ENCODE measurements at places on chromosomes 2 and 18.

DNA sequence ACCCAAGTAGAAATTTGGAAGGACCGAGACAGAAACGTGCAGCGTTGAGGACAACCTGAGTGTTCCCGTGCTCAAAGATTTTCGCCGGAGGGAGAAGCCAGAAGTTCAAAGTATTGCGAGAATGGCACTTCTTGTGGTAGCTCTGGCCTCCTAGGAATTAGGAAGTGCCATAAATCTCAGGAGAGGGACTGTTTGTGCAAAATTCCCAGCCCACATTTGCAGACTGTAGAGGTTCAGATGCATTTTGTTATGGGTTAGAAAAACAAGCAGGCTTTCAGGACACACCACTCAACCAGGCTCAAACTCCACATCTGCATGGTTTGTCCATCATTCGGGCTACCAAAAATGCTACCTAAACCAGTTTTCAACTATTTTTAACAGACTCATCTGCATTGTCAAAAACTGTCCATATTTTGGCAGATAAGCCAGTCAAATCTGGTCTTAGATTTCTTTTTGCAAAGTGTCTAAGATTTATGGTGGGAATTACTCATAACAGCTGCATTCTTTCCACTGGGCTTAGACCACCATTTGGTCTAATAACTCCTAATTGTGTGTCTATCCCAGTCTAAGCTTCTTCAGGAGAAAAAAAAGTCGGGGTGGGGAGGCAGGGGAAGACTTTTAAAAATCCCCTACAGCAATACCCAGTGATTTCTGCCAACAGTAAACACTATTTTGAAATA is 422.9 kb downstream of the ARHGAP15 start:
- DNase-seq: no peak

GRCh38 chr18:62186499-62186773 is 420 bp downstream of the PIGN start:
- no peak for DNase-seq

DNA sequence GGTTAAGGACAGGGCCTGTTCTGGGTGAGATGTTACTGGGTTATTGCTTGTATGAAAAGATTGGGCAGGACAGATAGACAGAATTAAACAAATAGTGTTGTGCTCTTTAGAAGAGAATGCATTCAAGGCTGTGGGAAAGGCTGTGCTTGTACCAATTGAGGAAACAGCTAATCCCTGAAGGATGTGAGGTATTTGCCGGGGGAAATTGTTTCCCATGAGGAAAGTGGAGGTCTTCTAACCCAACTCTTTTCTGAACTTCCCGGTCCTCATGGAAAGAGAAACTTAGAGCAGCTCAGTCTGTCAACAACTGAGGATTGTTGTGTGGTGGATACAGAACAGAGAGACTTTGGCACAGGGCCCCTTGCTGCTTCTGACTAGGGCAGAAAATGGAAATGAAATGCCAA is 9.5 kb downstream of the SLC1A4 start:
- DNase-seq: no peak

- DNase-seq: no peak
Observed at GRCh38 chr2:10097352-10098148, 17.3 kb upstream of the CYS1 start.

GRCh38 chr2:15889442-15890123 is 50.8 kb upstream of the MYCN start:
- no peak for DNase-seq
